ENCODE measurements at places on chromosomes 2 and 18.

- no peak for DNase-seq
These were observed 29.5 kb upstream of the ODC1 start for GRCh38 chr2:10477443-10478297.

GRCh38 chr2:199962203-199962602 is 6.8 kb downstream of the MAIP1 start:
- no peak for DNase-seq

- no peak for DNase-seq
These were observed 11.6 kb upstream of the RPE start for GRCh38 chr2:209990838-209991237.

DNA sequence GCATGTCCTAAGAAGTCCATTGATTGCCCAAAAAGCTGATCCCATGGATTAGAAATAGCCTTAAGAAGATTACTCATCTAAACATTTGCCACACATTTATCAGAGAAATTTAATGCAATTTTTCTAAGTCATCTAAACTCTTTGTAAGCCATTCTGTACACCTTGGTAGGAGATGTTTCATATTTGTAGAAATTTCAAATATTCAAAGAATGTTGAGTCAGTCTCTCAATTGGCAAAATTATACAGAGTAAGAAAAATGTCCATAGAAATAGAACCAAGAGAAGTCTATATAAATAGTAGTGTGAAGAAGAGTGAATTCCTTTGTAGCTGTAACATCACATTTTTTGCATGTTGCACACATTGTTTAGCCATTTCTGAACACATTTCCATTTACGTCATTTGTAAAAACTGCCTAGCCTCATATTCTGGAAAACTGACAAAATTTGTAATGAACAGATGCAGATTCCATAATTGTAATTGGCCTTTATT is 128.6 kb downstream of the MSTN start:
- DNase-seq, result no peak

- DNase-seq, result no peak
These were observed 273.8 kb downstream of the TRIB2 start for GRCh38 chr2:12990523-12990922.

DNA sequence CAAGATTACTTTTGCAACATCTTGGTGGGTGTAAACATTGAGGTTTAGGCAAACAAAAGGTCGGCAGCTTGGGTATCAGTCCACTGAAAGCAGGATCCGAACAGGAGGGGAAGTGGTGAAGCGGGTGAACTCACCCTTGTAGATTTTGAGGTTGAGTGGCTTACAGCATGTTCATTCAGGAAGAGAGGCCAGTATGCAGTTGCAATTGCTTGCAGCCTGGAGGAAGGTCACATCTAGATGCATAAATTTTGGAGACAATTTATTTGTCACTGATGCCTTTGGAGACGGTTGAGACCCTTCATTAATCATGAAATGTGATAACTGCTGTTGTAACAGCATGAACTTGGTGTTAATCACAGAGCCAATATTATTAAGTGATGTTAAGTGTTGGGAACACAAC is 131.1 kb downstream of the LTBP1 start:
- no peak for DNase-seq

- peak; percentile 4 for DNase-seq
These were observed 274.6 kb downstream of the EIPR1 start for GRCh38 chr2:3102922-3103569.

- DNase-seq, result no peak
These were observed 195.7 kb downstream of the CDH20 start for GRCh38 chr18:61528961-61529360.

DNA sequence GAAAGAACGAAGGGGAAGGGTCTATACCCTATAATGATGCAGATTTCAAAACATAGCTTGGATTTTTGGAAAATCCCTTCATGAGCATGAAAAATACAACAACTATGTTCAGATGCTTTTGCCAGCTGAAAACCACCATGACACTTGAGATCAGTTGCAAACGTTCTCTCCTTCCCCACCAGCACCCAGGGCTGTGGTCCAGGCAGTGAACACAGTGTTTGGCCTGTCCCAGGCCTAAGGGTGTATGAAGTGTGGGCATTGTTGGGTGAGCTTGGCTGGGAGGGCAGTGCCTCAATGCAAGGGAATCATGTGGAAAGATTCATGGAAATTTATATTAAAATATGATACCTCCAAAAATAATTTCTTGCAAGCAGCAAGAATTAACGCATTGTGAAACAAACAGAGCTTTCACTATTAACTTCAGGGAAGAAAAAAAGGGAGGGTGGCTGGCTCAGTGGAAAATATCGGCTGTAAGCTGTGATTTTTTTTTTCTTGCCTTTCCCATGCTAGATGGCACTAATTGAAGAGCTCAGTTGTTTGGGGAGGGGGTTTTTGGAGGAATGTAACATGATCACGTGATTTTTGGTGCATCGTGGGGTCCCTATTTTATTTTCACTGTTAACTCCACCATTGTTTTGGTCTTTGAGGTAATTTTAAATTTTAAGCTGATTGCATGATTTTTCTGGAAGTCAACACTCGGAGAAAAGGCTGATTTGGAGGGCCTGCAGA is 52.0 kb downstream of the CDC42EP3 start:
- DNase-seq, result no peak

- DNase-seq, result no peak
These were observed 689 bp downstream of the OST4 start for GRCh38 chr2:27070653-27071276.

GRCh38 chr2:41344529-41344928 is 703.3 kb upstream of the PKDCC start:
- DNase-seq, result no peak

DNA sequence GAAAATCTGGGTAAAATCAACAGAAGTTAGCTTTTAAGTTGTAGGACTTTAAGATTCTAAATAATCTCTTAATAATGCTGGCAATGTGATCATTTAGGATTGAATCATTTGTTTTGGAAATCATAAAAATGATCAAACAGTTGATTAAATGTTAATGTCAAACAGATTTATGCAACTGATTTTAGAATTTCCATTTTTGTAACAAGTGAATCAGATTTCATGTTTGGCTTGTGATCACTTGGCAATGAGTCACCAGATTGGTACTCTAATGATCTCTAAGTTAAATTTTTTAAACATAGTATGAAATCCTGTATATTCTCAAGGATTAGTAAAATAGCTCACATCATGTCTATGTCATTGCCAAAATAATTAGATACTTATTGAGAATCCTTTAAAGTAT is 50.1 kb upstream of the UNC80 start:
- no peak for DNase-seq

GRCh38 chr2:157769856-157770255 is 106.3 kb downstream of the ACVR1 start:
- no peak for DNase-seq

DNA sequence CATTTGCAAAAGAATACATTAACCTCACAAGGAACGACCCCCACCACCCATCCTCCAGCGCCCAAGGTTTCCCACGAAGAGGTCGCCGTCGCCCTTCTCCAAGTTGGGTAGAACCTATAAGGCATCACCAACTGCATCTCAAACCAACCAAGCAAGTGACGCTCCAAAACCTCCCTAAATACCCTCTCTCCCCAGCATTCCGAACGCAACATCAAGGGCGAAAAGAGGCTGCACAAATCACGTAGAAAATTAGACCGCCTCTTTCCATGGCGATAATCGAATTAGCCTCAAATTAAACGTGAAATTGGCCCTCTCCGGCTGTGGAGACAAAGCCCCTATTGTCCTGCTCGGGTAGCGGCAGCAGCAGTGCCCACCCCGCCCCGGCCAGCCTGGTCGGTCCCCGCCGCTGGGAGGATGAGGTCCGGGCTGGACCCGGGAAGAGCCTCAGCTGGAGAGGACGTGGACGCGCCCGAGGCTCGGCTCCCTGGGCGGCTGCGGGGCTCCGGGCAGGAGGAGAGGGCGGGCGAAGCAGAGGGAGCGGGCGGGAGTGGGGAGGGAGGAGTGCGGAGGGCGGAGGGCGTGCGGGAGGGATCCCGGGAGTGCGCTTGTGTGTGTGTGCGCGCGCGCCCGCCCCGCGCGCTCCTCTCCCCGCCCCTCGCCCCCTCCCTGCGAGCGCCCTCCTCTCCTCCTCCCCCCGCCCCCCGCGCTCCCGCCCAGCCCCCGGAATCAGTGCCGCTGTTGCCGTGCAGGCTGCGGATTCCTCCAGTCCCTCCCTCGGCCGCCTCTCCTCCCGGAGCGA is at the start of gene SPTBN1:
TSS of gene SPTBN1 (plus strand) at position 765 of the 799 bp plus-strand sequence. CDS start 70,092 bp downstream, outside the sequence.
- DNase-seq, result peak; percentile 52

GRCh38 chr2:18630941-18631340 is 41.6 kb upstream of the NT5C1B start:
- DNase-seq, result no peak

DNA sequence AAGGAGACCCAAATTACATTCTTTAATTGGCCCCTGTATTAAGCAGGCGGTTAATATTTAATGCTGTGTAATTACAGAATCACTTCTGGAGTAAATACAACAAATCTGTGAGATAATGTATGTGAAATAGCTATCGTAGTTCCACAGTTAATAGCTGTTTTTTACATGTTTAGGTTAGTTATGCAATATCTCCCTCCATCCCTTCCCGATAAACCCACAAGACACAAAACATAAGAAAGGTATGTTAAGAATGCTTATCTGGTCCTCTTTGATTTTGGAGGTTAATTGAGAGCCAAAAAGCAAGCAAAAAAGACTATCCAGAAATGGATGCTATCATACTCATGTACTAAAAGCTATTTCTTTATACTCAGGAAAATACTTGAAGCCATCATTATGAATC is 49.1 kb downstream of the ZNF638 start:
- no peak for DNase-seq

GRCh38 chr2:190646780-190647522 is 1.9 kb upstream of the NAB1 start:
- DNase-seq, result no peak

GRCh38 chr2:46804794-46805193 is 110.8 kb downstream of the MCFD2 start:
- no peak for DNase-seq

GRCh38 chr2:28643911-28644334 is 107.7 kb upstream of the PPP1CB start:
- DNase-seq, result no peak

GRCh38 chr2:25617948-25618646 is 55.3 kb downstream of the DTNB start:
- no peak for DNase-seq

DNA sequence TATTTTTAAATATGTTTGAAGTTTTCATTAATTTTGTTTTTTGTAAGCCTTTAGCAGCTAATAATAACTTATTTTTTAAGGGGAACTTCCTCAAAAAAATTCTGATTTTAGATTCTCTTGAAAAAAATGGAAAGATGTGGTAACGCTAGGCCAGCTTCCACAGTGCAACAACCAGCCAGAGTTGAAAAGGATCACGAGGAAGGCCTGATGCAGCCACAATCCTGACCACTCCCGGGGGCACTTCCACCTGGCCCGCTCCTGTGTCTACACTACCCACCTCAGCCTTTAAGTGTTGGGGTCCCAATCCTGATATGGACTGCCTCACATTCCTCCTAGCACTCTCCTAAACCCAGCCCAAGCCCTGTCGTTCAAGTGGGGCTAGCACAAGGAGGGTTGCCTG is 101.1 kb downstream of the TMEM17 start:
- DNase-seq, result no peak

- no peak for DNase-seq
These were observed 66.7 kb downstream of the CDC42EP3 start for GRCh38 chr2:37604716-37605115.

DNA sequence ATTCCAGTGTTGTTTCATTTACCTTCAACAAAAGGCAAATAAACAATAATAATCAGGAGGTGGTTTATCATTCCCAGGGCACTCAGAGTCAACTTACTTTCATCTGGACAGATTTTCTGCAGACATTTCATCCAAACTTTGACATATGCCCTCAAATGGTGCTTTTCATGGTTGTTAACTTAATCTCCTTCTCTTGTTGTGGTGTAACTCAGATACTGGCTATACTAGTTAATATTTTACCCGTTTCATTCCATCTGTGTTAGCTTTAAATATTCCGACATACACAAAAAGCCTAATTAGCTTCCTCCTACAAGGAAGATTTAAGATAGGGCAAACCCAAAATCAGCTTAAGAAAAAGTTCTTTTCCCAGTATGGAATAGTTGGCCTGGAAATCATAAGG is 44.4 kb upstream of the RPE start:
- DNase-seq, result no peak

GRCh38 chr2:186913870-186914269 is 64.9 kb upstream of the ZSWIM2 start:
- DNase-seq, result peak; percentile 42

GRCh38 chr2:157747695-157748370 is 119.2 kb upstream of the ACVR1C start:
- no peak for DNase-seq

DNA sequence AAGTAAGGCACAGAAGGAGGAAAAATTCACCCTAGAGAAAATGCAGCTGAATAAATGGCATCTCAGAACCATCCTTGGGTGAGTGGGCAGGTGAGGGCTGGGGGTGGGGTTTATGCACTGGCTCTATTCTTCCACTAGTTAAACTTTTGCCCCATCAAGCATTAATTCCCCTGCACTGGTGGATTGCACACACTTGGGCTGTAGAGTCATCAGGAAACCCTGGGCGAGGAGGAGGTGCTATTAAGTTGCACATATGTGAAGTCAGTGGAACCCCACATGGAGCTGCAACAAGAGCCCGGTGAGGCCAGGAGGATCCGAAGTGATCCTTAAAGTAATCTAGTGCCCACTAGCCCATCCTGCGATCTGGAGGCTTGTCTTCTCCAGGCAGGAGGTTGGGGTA is 6.8 kb upstream of the DNAJB2 start:
- DNase-seq, result no peak
